ENCODE measurements at places on chromosomes 7 and 10.

GRCh38 chr10:5743736-5744135 lies 59.1 kb downstream of the TASOR2 start:
- DNase-seq = no peak

- DNase-seq = no peak
Measured at GRCh38 chr7:34844406-34844805, 186.4 kb downstream of the NPSR1 start.

- DNase-seq = peak; percentile 97
Measured at GRCh38 chr10:30445711-30446110, 11.7 kb downstream of the MAP3K8 start.

DNA sequence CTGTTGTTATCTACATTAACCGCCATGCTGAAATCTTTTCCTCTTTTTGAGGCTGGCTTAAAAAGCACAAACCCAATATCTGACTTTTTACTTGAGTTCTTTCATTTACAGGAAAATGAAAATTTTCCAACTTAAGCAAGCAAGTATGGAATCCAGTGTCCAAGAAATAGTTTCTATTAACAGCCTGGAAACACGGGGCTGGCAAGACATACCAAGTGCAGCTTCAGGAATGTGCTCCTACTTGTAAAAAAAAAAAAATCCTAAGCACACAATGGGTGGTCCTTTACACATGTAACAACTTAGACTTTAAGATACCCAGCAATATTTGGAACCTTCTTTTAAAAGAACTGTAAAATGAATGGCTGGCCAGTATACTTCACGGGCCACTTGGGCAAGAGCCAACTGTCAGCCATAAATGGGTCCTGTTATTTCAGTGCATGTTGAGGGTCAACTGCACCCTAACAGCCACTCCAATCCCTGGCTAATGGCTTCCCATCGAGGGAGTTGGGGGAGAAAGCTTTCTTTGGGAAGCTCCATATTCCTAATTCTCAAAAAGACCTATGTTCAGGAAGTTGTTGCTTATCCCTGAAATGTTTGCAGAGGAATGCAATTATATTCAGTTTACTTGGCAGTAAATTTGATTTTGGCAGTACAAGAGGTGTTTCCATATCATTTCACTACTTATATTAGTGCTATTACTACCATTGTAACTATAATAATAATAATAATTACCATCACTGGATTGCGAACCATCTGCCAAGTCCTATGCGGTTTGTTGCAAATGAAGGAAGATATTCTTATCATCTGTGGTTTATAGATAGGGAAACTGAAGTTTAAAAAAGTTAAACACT lies 236.4 kb upstream of the TMEM72 start:
- no peak for DNase-seq

- no peak for DNase-seq
Measured at GRCh38 chr7:117424090-117424829, 3.0 kb downstream of the ASZ1 start.

DNA sequence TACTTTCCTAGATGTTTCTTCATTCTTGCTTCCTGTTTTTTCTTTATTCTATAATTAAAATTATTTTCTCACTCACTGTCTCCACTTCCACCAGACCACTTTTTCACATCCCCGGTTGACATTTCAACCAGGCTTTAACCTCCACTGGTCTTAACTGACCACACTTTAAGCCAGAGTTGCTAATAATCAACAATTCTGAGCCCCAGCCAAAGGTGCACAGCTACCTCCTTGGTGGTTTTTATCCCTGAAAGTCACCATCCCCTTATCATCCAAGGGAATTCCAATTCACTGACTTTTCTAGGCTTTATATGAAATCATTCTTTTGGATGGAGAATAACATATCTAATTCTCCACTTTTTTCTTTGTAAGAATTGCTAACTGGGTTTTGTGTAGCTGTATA lies 138.9 kb downstream of the FRMD4A start:
- DNase-seq = no peak

GRCh38 chr7:101891936-101892640 lies 74.7 kb downstream of the CUX1 start:
- DNase-seq = peak; percentile 30

All from HCEC 1CT (cell line).